ENCODE measurements at places on chromosomes 3 and 15.
A peak's percentile ranks its signal among the peaks of the same experiment; 100 is the strongest.

DNA sequence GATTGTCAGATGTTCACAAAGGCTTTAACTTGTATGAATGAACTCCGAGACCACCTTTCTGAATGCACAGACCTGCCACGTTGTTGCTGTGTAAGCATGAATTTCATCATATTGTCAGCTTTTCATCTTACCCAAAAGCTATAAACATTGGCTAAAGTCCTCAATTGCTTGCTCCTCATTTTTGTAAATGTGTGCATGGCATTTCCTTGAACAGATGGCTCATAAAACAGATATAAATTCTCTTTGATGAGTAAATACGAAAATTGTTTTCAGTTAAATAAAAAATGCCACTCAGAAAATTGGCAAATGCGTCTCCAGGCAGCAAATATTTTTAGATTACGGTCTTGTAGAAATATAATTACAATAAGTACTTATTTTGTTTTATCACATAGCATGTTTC is 226.0 kb upstream of the NDN start:
- H3K4me3 ChIP-seq: no peak overlapping the region
- no peaks in the 10 kb centered on the region for H3K4me1 ChIP-seq
- no peaks in the 10 kb centered on the region for H3K27me3 ChIP-seq
- H3K36me3 ChIP-seq: no peaks in the 10 kb centered on the region
- no peak for DNase-seq
- H3K27ac ChIP-seq: no peak overlapping the region

DNA sequence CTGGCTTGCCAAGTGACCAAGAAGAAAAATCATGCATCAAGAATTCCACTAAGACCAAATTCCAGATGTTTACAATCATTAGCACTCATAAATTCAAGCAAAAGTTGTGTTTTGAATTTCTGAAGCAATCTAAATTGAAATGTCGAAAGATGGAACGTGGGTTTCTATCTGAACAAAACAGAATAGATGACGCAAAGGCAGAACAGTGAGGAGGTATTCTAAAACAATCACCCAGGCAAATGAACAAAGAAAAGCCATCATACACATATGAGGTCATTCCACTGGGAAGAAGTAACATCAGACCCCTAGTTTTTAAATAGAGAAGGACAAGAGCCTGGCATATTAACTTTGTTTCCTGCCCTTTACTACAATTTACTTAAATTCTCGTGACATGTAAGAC is 58.0 kb downstream of the MCF2L2 start:
- H3K27me3 ChIP-seq: no peaks in the 10 kb centered on the region
- no peak overlapping the region for H3K27ac ChIP-seq
- no peak for DNase-seq

- DNase-seq: no peak
- no peak overlapping the region for H3K4me3 ChIP-seq
- H3K4me1 ChIP-seq: no peaks in the 10 kb centered on the region
- H3K36me3 ChIP-seq: peaks cover 24% of the 10 kb centered on the region
- H3K27me3 ChIP-seq: no peaks in the 10 kb centered on the region
- no peak overlapping the region for H3K27ac ChIP-seq
These were observed 64.1 kb downstream of the VPS13C start for GRCh38 chr15:61996056-61996635.

DNA sequence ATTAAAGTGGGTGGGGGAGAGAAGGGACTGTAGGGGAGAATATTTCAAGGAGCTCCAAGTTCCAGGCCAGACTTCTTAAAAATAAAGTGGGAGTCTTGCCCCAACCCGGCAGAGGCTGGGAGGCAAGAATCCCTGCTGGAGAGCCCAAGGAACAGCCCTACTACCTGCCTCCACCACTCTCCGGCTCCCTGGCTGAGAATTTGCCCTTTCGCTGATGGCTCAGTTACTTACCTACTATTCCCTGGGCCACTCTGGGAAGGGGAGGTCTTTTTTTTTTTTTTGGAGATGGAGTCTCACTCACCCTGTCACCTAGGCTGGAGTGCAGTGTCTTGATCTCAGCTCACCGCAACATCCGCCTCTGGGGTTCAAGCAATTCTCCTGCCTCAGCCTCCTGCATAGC is 15.5 kb downstream of the MYL3 start:
- no peak overlapping the region for H3K27ac ChIP-seq
- DNase-seq: no peak
- H3K4me1 ChIP-seq: peaks cover 27% of the 10 kb centered on the region
- H3K36me3 ChIP-seq: no peaks in the 10 kb centered on the region
- no peaks in the 10 kb centered on the region for H3K27me3 ChIP-seq

DNA sequence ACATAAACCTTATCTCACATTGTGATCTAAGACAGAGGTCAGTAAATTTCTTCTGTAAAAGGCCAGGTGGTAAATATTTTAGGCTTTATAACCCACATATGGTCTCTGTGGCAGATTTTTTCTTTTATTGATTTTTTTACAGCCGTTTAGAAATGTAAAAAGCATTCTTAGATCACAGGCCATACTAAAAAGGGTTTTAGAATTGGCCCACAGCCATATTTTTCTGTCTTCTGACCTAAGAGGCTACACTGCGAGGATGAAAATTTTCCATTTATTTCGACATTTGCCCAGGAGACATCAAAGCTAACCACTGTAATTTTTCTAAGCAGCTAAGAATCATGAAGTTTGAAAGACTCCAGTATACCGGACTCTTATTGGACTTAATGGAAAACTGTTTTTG is 377.2 kb upstream of the SGO1 start:
- H3K4me3 ChIP-seq: no peak overlapping the region
- no peaks in the 10 kb centered on the region for H3K27me3 ChIP-seq
- DNase-seq: no peak
- H3K4me1 ChIP-seq: peaks cover 2% of the 10 kb centered on the region
- H3K27ac ChIP-seq: peak overlapping the region; percentile 74

GRCh38 chr15:80473286-80474223 is 69.4 kb downstream of the ARNT2 start:
- peaks cover 13% of the 10 kb centered on the region for H3K4me1 ChIP-seq
- no peaks in the 10 kb centered on the region for H3K27me3 ChIP-seq
- H3K27ac ChIP-seq: no peak overlapping the region
- no peak for DNase-seq
- H3K36me3 ChIP-seq: peaks cover 12% of the 10 kb centered on the region

DNA sequence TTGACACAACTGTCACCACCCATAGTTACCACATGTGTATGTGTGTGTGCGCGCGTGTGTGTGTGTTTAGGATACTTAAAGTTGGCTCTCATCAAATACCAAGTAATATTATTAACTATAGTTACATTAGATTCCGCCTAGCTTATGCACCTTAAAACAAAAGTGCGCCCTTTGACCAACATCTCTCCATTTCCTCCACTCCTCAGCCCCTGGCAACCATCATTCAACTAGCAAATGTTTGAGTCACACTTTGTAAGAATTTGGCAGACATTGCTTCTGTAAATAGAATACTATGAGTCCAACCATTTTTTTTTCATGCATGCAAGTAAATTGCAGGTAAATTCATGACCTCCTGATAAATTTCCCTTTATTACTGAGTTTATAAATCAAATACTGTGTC is 169.3 kb downstream of the GBE1 start:
- H3K27me3 ChIP-seq: no peaks in the 10 kb centered on the region
- no peak overlapping the region for H3K27ac ChIP-seq
- no peaks in the 10 kb centered on the region for H3K4me1 ChIP-seq
- H3K36me3 ChIP-seq: peaks cover 13% of the 10 kb centered on the region

GRCh38 chr3:158771982-158772381 is 29.9 kb upstream of the MFSD1 start:
- no peak overlapping the region for H3K27ac ChIP-seq
- H3K4me1 ChIP-seq: peaks cover 22% of the 10 kb centered on the region
- no peak overlapping the region for H3K4me3 ChIP-seq
- H3K36me3 ChIP-seq: no peaks in the 10 kb centered on the region
- DNase-seq: no peak
- H3K27me3 ChIP-seq: no peaks in the 10 kb centered on the region

DNA sequence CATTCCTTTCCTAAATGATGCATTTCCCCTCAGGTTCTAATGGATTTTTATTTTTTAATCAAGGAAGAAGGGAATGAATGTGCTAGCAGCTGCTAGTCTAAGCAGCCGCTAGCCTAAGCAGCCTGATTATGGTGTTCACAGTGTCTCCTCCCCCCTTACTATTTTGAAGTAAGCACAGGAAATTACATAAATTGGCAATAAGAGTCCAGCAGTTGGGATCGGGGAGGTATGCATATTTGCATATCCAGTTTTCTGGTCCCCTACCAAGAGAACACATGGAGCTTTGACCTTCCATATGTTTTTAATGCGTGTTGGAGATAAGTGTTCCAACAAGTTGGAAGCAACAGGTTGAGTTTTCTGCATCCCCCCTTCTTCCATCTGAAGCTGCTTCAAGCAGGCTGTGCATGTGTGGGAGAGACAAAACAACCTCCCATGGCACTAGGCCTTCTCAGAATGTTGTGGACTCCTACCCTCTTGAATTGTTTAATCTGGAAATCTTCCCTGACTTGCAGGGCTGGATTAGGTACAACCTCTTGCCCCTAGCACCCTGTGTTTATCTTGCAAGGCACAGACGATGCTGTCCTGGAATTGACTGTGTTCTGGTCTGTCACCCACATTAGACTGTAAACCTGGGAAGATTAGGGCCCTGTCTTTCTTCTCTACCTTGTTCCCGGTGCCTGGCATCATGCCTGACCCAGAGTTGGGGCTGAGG is 124.8 kb upstream of the LRIG1 start:
- no peaks in the 10 kb centered on the region for H3K4me1 ChIP-seq
- no peaks in the 10 kb centered on the region for H3K36me3 ChIP-seq
- DNase-seq: no peak
- H3K27ac ChIP-seq: no peak overlapping the region
- no peaks in the 10 kb centered on the region for H3K27me3 ChIP-seq

- H3K27ac ChIP-seq: no peak overlapping the region
- H3K4me3 ChIP-seq: no peak overlapping the region
- no peaks in the 10 kb centered on the region for H3K4me1 ChIP-seq
- DNase-seq: no peak
- H3K36me3 ChIP-seq: no peaks in the 10 kb centered on the region
These were observed 1078.5 kb downstream of the TUSC7 start for GRCh38 chr3:117788061-117788460.

- no peaks in the 10 kb centered on the region for H3K36me3 ChIP-seq
- no peak within 1 kb of the TSS for H3K4me3 ChIP-seq
- no peaks in the 10 kb centered on the region for H3K27me3 ChIP-seq
- DNase-seq: no peak
These were observed at the start of gene KLHL6 for GRCh38 chr3:183555541-183556081. TSS of gene KLHL6 (minus strand) at chr3:183555706. CDS start at chr3:183555653, 53 bp downstream.

DNA sequence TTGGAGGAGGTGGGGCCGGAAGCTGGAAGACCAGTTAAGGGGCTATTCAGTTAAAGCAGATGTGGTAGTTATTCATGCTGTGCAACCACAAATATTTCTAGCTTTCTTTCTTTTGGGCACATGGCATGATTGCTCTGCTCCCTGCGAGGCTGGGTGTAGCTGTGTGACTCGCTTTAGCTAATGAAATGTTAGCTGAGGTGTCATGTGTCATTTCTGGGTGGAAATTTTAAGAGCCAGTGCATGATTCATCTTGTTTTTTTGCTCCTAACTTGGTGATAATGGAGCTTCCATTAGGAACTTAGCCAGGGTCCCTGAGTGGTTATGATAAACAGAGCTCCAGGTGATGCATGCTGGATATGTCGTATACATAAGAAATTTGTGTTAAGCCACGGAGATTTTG is 300.6 kb downstream of the SATB1 start:
- H3K27me3 ChIP-seq: no peaks in the 10 kb centered on the region
- no peaks in the 10 kb centered on the region for H3K4me1 ChIP-seq
- H3K27ac ChIP-seq: no peak overlapping the region
- no peaks in the 10 kb centered on the region for H3K36me3 ChIP-seq

DNA sequence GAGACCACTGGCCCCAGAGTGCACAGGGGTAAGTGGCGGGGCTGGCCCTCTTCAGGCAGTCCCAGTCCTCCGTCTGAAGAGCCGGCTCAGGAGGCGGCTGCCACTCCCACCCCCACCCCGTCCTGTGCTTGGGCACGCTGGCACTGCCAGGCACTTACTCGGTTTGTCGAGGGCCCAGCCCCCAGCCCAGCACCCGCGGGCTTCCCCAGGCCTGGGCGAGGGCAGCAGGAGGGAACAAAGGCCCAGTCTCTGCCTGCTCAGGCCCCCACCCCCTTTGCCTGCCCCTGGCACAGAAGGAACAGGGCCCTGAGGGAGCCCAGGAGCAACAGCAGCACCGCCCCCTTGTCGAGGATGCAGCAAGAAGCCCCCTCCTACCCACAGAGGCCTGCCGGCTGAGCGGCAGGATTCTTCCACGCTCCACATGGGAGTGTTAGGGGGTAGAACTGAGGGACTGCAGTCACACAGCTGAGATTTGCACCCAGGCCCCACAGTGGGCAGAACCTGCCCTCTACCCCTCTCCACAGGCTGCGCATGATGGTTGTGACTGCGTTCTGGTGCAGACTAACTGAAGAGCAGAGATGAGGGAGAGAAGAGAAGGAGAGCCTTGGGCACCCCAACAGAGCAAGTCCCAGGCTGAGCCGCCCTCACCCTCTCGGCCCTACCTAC is 8.9 kb downstream of the DUSP7 start:
- H3K4me3 ChIP-seq: no peak overlapping the region
- H3K36me3 ChIP-seq: peaks cover 26% of the 10 kb centered on the region
- DNase-seq: no peak
- peaks cover 37% of the 10 kb centered on the region for H3K4me1 ChIP-seq
- peak overlapping the region; percentile 100 for H3K27ac ChIP-seq

GRCh38 chr3:99111235-99111634 is 209.7 kb upstream of the DCBLD2 start:
- H3K27ac ChIP-seq: no peak overlapping the region
- H3K4me1 ChIP-seq: no peaks in the 10 kb centered on the region

- no peaks in the 10 kb centered on the region for H3K4me1 ChIP-seq
- H3K27ac ChIP-seq: no peak within 1 kb of the TSS
- DNase-seq: no peak
These were observed at the start of gene APOD for GRCh38 chr3:195583831-195584542. TSS of gene APOD (minus strand) at chr3:195583940. CDS start at chr3:195579461, 4,479 bp downstream.

- no peak for DNase-seq
- no peak overlapping the region for H3K4me3 ChIP-seq
- no peak overlapping the region for H3K27ac ChIP-seq
- no peaks in the 10 kb centered on the region for H3K4me1 ChIP-seq
- H3K27me3 ChIP-seq: no peaks in the 10 kb centered on the region
- no peaks in the 10 kb centered on the region for H3K36me3 ChIP-seq
These were observed 33.6 kb downstream of the PAQR9 start for GRCh38 chr3:142929890-142930289.

DNA sequence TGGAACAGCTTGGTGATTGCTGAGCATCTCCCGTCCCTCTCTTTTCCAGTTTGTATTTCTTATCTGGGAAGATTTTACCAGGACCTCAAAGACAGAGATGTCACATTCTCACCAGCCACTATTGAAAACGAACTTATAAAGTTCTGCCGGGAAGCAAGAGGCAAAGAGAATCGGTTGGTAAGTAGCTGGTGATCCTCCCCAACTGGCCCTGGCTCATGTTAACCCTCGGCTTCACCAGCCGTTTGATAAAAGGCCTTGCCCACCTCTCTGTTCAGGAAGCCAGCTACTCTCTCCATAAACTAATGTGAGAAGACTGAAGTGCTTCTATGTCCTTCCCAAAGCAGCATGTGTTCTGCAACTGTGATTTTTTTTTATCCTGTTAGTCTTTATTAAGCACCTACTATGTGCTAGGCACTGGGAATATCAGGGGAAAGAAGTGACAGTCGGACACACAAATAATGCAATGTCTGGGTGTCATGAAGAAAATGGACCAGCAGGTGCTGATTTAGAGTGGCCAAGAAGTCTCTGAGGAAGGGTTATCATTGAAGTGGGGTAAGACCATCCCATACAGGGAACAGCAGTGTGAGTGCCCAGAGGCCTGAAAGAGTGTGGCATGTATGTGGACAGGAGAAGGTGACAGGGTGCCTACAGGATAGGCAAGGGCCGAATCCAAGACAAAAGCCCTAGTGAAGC is 1.2 kb downstream of the MANF start:
- H3K4me1 ChIP-seq: peaks cover 21% of the 10 kb centered on the region
- DNase-seq: no peak
- peaks cover 16% of the 10 kb centered on the region for H3K36me3 ChIP-seq
- peak overlapping the region; percentile 65 for H3K27ac ChIP-seq
- H3K27me3 ChIP-seq: no peaks in the 10 kb centered on the region
- peak overlapping the region; percentile 84 for H3K4me3 ChIP-seq

Measured in SK-N-SH (cell line).